NCI-H2227 treated with DMSO at 0.1 percent for 48 hours (cell line): ENCODE measurements at places on chromosomes 4 and X.

GRCh38 chrX:120299928-120300327 is 11.3 kb downstream of the TMEM255A start:
- DNase-seq, result no peak

- DNase-seq, result no peak
Measured at GRCh38 chrX:18173494-18174180, 47.0 kb downstream of the BEND2 start.

DNA sequence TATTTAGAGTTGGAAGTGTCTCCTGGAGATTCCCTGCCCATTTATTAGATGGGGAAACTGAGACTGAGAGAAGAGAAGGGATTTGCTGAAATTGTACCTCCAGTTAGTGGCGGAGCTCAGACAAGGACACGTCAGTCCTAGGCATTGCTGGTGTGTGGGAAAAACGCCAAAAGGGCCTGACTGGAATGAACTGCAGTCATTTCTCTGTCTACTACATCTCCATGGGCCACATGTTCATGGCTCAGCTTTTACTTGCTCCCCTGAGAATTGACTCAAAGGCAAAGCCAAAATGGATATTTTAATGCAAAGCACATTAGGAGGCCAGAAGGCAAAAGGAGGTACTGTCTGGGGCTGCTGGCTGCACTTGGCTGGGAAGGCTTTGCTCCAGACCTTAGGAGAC is 3.9 kb downstream of the TFDP3 start:
- DNase-seq, result no peak

DNA sequence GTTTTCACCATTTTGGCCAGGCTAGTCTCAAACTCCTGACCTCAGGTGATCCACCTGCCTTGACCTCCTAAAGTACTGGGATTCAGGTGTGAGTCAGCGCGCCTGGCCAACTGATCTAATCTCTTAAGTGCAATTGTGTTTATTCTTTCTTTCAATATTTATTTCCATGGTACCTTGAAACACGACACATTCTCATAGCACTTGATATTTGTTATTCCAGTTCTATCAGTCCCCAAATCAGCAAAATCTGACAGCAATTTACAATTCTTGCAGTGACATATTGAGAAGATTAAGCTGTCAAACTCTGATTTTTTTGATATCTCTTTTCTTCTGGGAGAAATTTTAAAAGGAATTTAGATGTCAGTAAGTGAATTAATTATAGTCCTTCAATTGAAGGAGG is 218.1 kb upstream of the FAT4 start:
- no peak for DNase-seq

GRCh38 chrX:49237060-49237459 is 1.8 kb downstream of the CCDC22 start:
- DNase-seq, result no peak

DNA sequence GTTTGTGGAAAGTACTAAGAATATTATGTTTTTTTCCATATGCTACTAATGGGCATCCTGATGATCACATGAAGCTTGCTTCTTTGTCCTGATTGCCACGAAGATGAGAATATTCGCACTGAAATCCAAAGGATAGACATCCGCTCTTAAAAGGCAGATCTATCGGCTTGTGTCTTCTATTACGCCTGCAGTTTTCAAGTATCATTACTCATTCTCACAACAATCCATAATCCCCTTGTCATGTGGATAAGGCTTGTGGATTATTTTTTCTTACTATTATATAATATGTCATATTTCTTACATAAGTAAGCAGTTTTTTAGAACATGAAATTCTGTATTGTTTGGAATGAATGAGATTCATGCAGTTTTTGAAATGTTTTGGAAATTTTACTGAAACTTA is 62.8 kb downstream of the KCNIP4 start:
- DNase-seq, result no peak

DNA sequence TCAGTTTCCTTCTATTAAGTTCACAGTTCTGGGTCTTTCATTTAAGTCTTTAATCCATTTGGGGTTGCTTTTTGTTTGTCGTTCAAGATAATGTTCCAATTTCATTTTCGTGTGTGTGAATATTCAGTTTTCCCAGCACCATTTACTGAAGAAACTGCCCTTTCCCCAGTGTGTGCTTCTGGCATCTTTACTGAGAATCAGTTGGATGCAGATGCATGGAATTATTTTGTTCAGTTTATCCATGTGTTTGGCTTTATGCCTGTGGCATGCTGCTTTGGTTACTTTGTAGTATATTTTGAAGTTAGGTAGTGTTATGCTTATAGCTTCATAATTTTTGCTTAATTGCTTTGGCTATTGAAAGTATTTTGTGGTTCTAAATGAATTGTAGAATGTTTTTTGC is 163.8 kb upstream of the HDX start:
- DNase-seq, result no peak

- no peak for DNase-seq
Measured at GRCh38 chr4:159222043-159222552, 119.2 kb downstream of the RAPGEF2 start.

DNA sequence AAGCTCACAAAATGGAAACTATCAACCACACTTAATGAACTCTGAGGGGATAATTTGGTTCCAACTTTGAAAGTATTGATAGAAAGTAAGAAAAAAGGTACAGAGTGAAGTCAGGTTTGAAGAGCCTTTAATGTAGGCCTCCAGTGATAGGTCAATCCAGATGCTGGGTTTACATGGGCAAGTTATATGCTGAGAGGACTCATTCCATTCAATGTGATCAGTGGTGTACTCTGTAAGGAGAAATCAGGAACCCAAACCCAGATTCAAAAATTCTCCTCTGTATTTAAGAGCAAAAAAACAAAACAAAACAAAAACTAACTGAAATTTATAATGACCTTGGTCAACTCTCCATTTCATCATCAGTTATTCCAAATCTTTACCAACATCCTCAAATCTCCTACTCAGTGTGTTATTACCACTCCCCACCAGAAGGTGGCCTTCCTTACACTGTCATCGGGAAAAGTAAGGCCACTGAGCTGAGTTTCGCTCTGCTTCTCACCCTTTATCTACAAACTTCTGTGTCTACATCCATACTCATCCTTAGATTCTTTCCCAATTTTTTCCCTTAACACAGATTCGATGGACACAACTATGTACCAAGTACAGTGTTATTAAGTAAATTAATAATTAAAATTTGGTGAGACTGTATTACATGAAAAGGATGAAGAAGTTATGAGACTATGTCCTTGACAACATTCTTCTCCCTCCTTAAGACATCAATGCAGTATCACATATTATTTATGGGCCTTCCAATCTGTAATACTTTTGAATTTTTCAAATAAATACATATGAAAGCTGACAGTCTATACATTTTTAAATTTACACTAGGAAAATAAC is 88.3 kb downstream of the ZAR1 start:
- peak; percentile 1 for DNase-seq

DNA sequence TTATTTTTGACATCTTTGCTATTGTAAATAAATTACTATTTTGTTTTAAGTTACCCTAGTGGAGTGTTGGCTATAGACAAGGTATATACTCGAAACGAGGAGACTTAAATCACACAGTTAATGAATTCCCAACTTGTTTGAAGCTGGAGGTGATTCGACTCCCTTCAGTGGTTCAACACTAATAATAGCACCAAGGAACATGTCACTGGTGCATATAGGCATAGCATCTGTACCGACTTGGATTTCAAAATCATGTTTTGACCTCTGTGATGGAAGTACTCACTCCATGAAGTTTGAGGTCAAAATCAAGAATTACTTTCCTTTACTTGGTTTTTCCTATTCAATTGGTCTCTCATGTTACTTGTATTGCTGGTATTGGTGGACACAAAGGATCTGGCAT is 66.5 kb downstream of the ZFX start:
- no peak for DNase-seq

DNA sequence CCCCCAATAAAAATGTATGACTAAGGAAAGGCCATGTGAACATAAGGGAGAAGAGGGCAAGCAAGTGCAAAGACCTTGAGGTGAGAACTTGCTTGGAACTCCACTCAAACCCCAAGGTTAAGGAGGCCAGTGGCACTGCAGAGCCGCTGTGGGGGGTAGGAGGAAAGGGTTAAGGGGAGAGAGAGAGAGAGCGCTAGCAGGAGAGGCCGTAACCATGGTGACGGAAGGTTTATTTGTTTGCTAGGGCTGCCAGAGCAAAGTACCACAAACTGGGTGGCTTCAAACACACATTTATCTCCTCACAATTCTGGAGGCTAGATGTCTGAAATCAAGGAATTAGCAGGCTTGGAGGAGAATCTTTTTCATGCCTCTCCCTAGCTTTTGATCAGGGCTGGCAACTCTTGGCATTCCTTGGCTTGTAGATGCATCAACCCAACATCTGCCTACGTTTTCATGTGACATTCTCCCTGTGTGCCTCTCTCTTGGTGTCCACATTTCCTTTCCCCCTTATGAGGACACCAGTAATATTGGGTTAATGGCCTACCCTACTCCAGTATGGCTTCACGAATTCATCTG is 35.2 kb downstream of the SMIM20 start:
- no peak for DNase-seq

GRCh38 chr4:111718763-111719559 is 426.3 kb upstream of the FAM241A start:
- peak; percentile 68 for DNase-seq

GRCh38 chr4:107615809-107616208 is 104.2 kb downstream of the PAPSS1 start:
- no peak for DNase-seq

DNA sequence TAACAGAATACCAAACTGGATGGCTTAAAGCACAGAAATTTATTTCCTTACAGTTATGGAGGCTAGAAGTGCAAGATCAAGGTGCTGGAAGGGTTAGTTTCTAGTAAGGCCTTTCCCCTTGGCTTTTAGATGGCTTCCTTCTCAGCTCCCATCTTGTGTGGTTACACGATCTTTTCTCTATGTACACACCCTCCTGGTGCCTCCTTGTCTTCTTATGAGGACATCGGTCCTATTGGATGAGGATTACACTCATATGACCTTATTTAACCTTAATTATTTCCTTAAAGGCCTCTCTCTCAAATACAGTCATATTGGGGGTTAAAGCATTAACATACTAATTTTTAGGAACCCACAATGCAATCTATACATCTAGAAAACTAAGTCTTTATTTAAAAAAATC is 787.9 kb upstream of the GALNTL6 start:
- no peak for DNase-seq

DNA sequence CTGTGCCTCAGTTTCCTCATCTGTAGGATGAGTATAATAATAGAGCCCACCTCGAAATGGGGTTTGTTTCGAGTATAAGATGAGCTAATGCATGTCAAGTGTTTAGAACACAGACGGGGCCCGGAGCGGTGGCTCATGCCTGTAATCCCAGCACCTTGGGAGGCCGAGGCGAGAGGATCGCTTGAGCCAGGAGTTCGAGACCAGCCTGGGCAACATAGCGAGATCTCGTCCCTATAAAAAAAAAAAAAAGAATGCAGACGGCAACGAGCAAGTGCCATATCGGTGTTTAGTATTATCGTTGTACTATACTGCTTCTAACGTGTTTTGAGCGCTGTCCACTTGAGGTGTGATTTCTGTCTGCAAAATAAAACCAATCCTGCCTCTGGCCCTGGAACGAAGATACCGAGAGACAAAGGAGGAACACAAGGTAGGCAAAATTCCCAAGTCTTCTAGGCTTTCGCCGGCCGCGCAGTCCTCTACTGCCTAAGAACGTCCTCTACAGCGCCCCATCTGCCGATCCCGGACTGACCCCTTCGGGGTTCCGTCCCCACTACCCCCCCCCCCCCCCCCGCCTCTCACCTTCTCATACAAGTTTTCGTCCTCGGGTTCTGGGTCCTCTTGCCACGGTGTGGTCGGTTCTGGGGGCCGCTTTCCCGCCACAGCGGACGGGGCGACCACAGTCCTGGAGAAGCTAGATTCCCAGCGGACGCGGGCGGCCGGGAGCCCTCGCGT is 442 bp downstream of the NDUFB11 start:
- peak; percentile 86 for DNase-seq

DNA sequence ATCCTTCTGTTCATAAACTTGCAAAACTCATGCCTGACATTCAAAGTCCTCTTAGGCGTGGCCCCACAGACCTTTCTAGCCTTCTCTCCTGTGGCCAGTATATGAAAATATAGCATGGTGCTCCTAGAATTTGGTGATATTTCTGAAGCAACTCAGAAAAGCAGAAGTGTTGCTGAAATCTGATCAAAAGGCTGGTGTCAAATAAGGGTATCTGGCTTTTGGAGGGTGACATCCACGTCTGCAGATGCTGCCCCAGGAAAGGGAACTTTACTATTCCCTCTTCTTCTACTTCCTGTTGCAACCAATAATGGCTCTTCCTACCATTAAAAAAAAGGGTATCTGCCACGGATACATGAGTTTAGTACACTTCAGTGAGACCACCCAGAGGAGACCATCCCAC is 83.9 kb upstream of the RPS6KA3 start:
- no peak for DNase-seq

DNA sequence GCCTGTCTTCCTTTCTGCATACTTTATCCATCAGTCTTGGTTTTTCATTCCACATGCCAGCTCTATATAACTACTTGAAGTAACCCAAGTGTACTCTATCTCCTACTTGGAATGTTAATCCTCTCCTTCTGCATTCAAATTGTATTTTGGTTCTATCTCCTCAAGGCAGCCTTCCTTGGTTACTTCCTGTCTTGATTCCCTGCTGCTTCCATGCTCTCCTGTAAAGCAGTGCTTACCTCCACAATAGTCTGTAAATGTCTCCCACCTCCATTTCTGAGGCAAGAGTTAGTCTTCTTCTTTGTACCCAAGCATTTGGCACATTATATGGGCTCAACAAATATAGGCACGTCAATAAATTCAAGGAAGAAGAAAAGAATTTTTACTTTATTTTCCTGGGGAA is 298.4 kb downstream of the ARHGAP24 start:
- no peak for DNase-seq

- no peak for DNase-seq
Measured at GRCh38 chrX:112760697-112761096, 79.9 kb downstream of the AMOT start.

- no peak for DNase-seq
Measured at GRCh38 chr4:84631573-84631972, 48.6 kb downstream of the CDS1 start.

DNA sequence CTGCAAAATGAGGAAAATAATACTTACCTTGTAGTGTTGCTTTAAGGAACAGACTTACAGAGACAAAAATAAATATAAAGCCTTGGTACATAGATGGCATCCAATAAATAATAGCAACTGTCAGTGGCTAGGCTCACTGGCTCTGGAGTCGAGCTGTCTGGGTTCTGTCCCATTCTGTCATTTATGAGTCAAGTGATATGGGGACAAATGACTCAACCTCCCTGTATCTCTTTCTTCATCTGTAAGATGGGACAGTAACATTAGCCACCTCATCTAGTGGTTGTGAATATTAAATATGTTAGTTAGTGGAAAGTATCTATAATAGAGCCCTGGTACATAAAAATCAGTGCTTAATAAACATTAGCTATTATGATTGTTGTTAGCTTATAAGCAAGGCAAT is 16.7 kb upstream of the GATB start:
- DNase-seq, result no peak

GRCh38 chr4:105966051-105966450 is 70.8 kb downstream of the NPNT start:
- no peak for DNase-seq

GRCh38 chr4:98659106-98659592 is 738 bp upstream of the TSPAN5 start:
- no peak for DNase-seq
